ENCODE measurements at places on chromosomes 5 and 9.

DNA sequence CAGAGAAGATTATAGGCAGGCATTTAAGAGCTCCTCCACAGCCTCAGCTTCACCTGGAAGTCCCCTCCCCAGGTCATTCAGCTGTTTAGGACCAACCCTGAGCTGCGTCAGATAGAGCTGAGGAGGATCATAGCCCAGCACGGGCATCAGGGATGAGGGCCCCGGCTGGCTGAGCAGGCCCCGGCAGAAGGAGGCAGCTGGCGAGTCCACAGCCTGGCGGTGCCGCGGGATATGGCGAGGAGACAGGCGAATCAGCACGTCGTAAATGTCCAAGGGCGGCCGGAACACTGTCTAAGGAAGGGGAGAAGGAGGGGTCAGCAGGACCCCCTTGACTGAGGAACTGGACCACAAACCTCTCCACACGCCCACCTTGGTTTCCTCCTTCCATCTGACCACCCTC is 10.6 kb downstream of the NOL6 start:
- no peak for DNase-seq

DNA sequence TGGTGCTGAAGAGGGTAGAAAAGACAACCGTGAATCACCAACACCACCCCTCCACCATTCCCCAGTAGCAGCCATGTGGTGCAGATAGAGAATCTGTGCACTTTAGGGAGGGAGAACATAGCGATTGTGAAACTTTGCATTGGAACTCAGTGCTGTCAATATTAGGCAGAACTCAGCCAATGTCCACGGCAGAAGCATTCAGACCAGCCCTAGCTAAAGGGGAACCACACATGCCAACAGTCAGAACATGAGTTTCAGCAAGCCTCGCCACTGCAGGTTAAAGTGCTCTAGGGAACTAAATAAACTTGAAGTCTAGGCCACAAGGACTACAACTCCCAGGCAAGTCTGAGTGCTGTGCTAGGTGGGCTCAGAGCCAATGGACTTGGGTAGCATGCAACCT is 38.5 kb upstream of the DEPDC1B start:
- DNase-seq: no peak

DNA sequence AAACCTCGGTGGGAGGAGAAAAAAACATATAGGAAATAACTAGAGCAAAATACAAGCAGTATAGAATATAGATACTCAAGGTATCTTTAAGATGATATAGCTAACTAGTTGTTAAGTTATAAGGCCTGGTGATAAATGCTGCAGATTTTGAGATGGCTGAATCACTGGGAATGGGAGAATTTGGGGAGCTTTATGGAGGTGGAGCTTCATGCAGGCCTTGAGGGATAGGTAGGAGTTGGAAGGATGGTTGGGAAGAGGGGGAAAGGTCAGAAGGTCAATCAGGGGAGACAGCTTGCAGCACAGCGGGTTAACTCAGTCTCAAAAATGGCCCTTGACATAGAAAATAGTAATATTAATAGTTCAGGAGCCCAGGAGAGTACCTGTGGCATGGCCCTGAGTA is 34.8 kb downstream of the RAI14 start:
- no peak for DNase-seq

DNA sequence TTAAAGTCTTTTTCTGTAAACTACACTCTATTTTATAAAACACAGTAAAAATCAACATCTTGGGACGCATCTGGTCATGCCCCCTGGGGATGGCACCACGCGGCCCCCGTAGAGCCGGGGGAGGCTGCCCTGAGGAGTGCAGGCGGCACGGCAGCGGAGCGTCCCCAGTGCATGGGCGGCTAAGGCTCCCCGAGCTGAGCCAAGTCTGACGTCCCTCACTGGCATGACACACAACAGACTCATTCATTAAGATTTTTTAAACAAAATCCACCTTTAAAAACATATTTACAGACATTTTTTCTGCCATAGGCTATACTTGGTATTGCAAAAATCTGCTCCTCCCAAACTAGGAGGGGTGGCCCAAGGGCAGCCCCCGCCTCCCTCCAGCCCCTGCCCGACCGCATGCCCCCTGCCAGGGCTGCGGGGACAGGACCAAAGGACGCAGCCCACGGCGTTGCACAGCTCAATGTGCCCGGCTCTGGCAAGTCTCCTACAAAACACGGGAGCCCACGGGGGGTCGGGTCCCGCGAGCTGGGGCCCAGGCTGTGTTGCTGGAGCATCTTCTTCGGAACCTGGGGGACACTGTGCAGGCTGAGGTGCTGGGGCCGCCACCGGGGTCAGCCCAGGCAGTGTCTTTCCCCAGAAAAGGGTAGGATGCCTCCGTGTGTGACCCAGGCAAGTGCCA is 11.8 kb upstream of the SEC16A start:
- DNase-seq: no peak

DNA sequence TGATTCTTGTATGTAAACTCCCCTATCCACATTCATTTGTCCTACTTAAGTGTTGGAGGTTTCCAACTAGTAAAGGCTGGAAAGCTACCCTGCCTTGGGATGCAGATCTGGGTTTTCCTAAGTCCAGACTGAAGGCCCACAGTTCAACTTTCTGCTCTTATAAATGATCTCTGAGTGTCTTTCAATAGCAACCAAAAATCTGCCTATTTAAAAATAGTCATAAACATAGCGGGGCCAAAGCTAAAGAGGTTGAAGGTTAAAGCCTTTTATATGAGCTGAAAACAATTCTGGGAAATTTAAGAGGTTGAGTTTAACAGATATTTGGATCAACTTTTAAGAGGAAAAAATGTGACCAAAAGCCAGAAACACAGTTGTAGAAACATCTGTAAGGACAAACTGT is 87.2 kb downstream of the NTRK2 start:
- no peak for DNase-seq

DNA sequence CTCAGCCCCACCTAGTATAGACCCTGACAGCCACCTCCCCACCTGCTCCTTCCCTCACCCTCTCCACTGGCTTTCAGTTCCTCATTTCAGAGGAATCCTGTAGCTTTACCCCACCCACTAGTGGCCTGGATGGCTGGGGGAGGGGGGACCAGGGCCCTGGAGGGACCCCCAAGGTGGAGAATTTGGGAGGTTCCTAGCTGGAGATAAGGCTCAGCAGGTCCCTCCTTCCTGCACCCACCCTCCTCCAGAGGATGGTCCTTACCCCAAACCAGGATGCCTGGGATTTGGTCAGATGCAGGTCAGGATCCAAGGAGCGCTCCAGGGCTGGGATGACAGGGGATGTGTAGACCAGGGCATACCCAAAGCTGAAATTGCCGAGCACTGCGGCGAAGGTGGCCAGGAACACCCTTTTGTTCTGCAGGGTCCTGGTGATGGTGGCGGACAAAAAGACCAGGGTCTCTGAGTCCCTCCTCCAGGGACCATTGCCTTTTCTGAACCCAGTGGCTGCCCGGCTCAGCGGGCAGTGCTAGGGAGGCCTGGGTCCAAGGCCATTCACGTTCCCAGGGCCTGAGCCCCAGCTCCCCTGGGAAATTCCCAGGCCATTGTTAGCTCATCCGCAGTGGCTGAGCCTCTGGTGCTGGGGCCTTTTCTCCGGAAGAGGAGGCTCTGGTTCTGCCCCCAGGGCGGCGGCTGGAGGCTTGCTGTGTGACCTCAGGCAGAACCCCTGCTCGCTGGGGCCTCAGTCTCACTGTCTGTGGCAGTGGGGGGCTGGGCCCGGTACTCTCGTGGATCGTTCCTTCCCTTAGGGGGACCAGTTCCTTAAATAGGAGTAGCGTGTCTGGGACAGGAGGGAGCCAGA is 678 bp downstream of the SLC2A6 start:
- DNase-seq: peak; percentile 46

GRCh38 chr9:35814106-35814840 is 569 bp downstream of the HINT2 start:
- peak; percentile 38 for DNase-seq

GRCh38 chr9:121267689-121268597 is at the start of gene GSN:
Gene GSN (plus strand): TSS chr9:121268162. CDS start chr9:121301972, 33,810 bp downstream.
- peak; percentile 31 for DNase-seq

DNA sequence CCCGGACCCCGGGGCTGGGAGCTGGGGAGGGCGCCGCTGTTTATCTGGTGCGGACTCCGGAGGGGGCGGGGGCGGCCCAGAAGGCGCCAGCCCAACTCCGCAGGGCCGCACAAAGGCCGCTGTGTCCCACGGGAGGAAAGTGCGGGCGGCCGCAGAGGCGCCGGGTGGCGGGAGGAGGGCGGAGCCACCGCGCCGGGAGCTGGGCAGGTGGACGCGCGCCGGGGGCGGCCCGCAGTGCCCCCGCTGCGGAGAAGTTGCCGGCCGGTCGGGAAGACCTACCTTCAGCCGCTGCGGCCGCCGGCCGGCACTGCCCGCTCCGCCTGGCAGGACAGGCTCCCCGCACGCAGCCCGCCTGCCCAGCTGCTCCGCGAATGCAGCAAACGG is 43.6 kb downstream of the NACC2 start:
- peak; percentile 16 for DNase-seq

GRCh38 chr5:104016646-104017045 is 454.1 kb upstream of the NUDT12 start:
- DNase-seq: no peak

- no peak for DNase-seq
Observed at GRCh38 chr5:53479590-53480415, 626 bp upstream of the FST start.

DNA sequence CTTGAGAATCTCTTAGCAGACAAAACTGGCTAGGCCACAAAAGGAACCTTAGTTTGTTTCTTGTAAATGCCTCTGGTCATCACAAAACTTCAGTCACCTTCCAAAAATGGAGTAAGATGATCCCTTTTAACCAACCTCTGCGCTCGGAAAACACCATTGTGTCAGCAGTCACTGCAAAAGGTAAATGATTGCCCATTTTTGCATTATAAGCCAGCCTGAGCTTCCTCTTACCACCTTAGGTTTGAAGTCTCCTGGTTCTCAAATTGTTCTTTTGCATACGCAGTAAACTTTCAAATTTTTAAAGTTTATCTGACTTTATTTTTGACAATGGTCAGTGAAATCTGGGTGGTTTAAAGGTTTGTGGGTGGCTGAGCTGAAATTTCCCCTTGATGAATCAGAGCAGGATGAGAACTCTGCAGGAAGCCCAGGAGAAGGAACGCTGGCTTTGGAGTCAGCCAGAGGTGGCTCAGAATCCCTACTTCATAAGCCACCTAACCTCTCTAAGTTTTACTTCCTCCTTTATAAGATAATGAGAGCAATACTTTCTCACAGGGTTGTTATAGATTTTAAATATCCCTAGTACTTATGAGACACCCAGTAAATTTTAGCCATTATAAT is 131.4 kb downstream of the MED10 start:
- DNase-seq: no peak

DNA sequence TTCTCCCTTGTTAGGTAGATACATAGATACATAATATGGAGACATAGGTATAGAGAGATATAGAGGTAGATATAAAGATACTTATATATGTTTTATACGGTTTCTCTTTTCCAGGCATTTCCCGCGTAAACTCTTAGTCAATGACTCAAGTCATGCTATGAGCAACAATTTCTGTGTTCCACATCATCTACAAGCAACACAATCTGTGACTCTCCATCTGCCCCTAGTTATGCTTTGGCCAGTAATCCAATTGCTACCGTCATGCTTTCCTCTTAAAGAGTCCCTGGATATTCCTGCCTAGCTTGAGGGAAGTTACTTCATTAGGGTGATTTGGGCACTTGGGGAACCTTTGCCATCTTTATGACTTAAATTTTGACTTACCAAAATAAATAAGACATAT is 129.0 kb upstream of the ADAMTS16 start:
- no peak for DNase-seq

- no peak for DNase-seq
Observed at GRCh38 chr5:157506981-157507780, 47.2 kb downstream of the NIPAL4 start.

- DNase-seq: no peak
Observed at GRCh38 chr5:159310511-159310910, 19.8 kb downstream of the IL12B start.

- peak; percentile 86 for DNase-seq
Observed at GRCh38 chr5:68225188-68225910, 9.8 kb downstream of the PIK3R1 start.

DNA sequence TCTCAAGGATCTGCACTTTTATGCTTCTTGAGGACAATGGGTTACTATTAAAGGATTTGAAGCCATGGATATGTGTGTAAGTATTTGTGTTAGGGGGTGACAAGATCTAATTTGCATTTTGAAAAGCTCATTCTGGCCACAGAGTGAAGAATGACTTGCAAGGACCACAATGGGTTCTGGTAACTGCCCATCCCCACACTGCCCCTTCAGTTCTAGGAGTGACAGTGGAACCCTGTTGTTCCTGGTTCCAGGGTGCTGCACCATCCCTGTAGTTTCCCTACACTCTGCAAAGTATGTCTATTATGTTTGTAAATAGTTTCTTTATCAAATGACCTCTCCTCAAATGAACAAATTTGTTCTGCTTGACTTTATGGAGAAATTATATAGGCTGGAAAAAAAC is 9.7 kb upstream of the SPRY4 start:
- DNase-seq: no peak

GRCh38 chr9:78697618-78698017 is 400.7 kb downstream of the PSAT1 start:
- peak; percentile 25 for DNase-seq

- DNase-seq: no peak
Observed at GRCh38 chr5:57436586-57436985, 46.0 kb downstream of the ACTBL2 start.

GRCh38 chr9:129137292-129138143 is 26.3 kb downstream of the PTPA start:
- no peak for DNase-seq

- DNase-seq: no peak
Observed at GRCh38 chr9:71115448-71115975, 5.9 kb downstream of the TRPM3 start.

- no peak for DNase-seq
Observed at GRCh38 chr5:158824241-158824882, 275.4 kb downstream of the EBF1 start.

DNA sequence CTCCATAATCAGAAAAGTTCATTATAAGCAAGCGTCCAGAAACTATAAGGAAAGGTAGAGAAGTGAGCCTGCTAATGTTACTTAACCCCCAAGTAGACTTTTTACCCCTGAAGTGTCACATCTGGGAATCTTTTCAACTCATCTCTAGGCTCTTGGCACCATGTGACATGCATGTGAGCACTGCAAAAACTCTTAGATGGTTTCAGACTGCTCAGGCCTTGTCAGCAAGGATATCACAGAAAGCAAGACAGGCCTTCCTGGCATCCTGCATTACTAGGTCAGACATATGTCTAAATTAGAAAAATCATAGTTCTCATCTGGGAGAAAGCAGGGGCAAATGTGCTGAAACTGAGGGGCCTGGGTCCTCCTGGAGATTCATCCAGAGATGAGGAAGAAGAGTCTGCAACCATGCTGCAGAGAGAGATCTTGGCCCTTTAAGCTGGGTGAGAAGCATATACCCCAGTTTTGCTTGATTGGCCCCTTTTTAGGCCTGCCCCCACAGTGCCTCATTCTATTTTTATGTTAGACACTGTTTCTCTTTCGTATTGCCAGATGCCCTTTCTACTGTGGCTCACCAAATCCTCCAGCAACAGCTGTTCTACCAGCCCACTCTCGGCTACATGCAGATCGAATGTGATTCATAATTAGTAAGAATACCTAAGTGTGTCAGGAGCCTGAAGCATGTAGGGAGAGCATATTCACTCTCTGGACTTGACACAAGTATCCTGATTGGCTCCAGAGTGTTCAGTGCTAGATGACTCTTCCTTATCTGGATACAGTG is 19.0 kb downstream of the TMEM8B start:
- no peak for DNase-seq

- DNase-seq: no peak
Observed at GRCh38 chr5:179863449-179864085, 5.0 kb upstream of the MRNIP start.

- DNase-seq: no peak
Observed at GRCh38 chr5:150120062-150120441, 33.7 kb upstream of the CSF1R start.

GRCh38 chr5:107215611-107216010 is 455.1 kb downstream of the EFNA5 start:
- no peak for DNase-seq

GRCh38 chr9:129550199-129550839 is 70.6 kb downstream of the C9orf50 start:
- DNase-seq: peak; percentile 24

Data from CD14-positive monocyte (primary cell).